MG63 (cell line): ENCODE measurements at places on chromosomes 5 and 9. TPM values are rescaled to one million over a fixed set of nuclear protein-coding genes. Genes with fewer than 3 reads are reported as not detected.

GRCh38 chr5:39469176-39469575 lies 44.4 kb upstream of the DAB2 start:
- no peak for DNase-seq

GRCh38 chr5:141354900-141355469 lies at the start of gene PCDHGA4:
Gene PCDHGA4 (plus strand): TSS chr5:141355021. CDS start chr5:141355108, 87 bp downstream.
- no peak for DNase-seq

Gene SLC6A18
- not detected in 2 replicates for total RNA-seq

- DNase-seq, result peak; percentile 55
Observed at GRCh38 chr5:177071666-177072385, 14.9 kb upstream of the FGFR4 start.

DNA sequence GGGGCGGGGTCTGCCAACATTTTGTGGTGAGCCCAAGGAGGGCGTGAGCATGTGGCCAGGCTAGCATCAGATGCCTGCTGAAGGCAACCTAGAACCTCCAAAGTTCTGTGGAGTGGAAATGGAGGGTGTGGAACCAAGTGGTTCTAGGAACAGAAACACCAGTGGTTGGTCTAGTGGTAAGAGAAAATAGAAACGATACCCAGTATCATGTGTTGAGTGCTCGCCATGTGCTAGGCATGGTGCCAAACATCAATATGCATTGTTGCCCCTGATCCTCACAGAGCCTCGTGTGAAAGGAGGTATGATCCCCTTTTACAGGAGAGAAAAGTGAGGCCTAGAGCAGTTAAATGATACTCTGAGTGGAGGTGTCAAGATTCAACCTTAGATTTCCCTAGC lies 31.5 kb upstream of the MVB12B start:
- DNase-seq, result no peak

Gene RGS14
- total RNA-seq, result 10.7 and 16.7 TPM in 2 replicates

- no peak for DNase-seq
Observed at GRCh38 chr5:39368116-39368515, 3.8 kb upstream of the C9 start.

GRCh38 chr9:27125030-27125429 lies 16.0 kb downstream of the TEK start:
- peak; percentile 89 for DNase-seq

Gene ENTPD2
- total RNA-seq, result not detected in 2 replicates

Gene AHRR
- 20.6 and 24.5 TPM in 2 replicates for total RNA-seq

DNA sequence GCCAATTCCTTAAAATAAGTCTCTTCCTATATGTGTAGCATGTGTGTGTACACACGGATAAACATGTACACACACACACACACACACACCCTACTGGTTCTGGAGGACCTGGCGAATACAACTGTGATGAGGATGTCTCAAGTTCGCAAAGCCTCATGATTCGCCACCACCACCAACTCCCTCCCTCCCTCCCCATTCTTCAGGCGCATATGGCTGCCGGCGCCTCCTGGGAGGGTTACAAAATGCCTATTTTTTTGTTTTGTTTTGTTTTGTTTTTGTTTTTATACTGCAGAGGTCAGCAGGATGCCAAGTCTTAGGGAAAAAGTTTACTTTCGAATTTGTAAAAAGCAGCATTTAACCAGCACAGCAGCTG lies 88.0 kb downstream of the DAP start:
- no peak for DNase-seq

Gene FCN1
- total RNA-seq, result not detected in 2 replicates

DNA sequence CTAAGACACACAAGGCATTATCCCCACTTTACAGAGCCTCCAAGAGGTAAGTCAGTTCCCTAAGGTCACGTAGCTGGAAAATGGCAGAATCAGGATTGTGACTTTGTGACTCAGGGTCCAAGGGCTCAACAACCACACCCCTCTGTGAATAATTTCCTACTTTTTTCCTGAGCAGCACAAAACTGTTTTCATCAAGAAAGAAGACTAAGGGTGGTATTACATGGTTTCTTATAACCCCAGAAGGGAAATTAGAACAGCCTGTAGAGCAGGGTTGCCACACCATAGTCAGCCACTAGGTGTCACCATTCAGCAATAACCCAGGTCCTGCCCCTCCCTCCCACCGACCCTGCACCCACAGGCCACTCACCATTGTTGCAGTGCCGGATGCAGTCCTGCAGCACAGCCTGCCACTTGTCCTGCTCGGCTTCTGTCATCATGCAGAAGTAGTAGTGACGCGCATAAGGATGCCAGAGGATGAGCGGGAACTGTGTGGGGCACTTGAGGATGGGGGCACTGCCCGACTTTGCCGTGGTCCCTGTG lies 72.1 kb downstream of the LRSAM1 start:
- no peak for DNase-seq

Gene SPINK7
- total RNA-seq, result not detected in 2 replicates

- DNase-seq, result no peak
Observed at GRCh38 chr9:86637515-86637914, 283.3 kb upstream of the TUT7 start.

- no peak for DNase-seq
Observed at GRCh38 chr5:25295067-25295466, 650.3 kb upstream of the CDH10 start.

Gene GKAP1
- total RNA-seq, result 0.86 and 18.1 TPM in 2 replicates

- no peak for DNase-seq
Observed at GRCh38 chr9:89219637-89220036, 41.0 kb upstream of the SHC3 start.

Gene SLC4A9
- not detected in 2 replicates for total RNA-seq

DNA sequence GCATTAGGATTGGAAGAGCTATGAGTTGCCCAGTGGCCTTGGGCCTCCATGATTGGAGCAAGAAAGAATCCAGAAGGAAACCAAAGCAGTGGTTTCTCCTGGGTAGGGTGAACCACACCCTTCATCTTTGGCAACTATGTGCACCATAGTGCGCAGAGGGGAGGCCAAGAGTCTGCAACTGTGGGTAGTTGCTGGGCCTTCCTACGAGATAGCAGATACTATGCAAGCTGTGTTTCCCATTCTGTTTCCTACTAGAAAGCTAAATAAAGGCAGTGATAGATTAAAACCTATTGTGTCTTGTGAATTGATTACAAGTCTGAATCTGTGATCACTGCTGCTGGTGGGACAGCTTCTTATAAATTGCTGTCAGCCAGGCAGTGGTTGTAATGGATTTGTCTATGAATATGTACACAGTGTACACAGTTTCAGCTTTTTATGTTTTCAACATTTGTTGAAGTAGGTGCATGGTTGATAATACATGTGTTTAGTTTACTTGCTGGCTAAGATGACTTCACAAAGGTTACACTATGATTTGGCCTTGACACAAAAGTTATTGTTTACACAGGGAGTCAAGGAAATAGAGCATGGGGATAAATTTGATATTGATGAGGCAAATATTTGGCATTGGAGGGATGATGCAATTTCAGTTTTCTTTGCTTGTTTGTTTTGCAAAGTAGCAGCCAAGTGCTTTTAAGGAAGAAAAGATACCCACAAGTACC lies 23.7 kb upstream of the PDE8B start:
- no peak for DNase-seq

Gene IFNB1
- total RNA-seq, result 0.81 and 4.1 TPM in 2 replicates

- DNase-seq, result peak; percentile 46
Observed at GRCh38 chr9:128683340-128684064, 5.5 kb upstream of the SET start.

GRCh38 chr5:37867654-37868053 lies 27.8 kb upstream of the GDNF start:
- no peak for DNase-seq

- DNase-seq, result no peak
Observed at GRCh38 chr5:7419367-7419766, 23.4 kb downstream of the ADCY2 start.

GRCh38 chr5:157248821-157249470 lies 17.0 kb upstream of the CYFIP2 start:
- DNase-seq, result no peak

DNA sequence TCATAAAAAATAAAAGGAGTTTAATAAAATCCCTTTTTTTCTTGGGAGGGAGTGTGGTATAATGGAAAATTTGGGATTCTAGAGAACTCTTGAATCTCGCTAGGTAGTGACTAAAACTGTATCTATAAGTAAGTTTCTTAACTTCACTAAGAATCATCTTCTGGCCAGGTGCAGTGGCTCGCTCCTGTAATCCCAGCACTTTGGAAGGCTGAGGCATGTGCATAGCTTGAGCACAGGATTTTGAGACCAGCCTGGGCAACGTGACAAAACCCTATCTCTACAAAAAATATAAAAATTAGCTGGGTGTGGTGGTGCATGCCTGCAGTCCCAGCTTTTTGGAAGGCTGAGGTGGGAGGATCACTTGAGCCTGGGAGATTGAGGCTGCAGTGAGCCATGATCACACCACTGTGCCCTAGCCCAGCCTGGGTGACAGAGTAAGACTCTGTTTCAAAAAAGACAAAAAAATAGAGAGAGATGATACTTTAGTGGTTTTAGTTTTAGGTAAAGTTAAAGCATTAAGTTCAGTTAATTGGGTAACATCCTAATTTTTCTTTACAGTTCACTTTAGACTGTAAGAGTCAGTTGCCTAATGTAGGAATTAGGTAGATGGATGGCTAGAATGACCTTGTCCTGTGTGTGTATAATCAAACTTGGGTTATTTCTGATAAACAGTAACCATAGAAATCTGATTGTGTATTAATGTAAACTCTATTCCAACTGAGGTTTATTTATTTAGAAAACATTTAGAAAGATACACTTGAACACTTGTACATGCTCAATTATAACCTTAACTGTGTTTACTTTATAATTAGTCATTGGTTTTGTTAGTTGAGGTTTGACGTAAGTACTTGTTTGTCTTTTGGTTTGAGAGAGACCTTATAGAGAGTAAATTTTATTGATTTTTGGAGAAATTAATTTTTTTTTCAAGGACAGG lies 17.8 kb downstream of the UNC13B start:
- DNase-seq, result no peak

Gene SH3TC2
- 2.9 and 8.8 TPM in 2 replicates for total RNA-seq

DNA sequence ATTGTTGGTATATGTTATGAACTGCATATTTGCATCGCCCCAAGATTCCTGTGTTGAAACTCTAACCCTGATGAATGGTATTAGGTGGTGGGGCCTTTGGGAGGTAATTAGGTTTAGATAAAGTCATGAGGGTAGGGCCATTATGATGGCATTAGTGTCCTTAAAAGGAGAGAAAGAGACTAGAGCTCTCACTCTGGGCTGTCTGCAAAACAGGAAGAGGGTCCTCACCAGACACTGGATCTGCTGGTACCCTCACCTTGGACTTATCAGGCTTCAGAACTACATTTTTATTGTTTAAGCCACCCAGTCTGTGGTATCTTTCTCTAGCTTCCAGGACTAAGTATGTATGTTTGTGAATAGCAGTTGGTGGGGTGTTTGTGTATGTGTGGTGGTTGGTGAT lies 68.9 kb downstream of the MACIR start:
- DNase-seq, result no peak

- DNase-seq, result no peak
Observed at GRCh38 chr9:23934291-23934906, 108.4 kb upstream of the ELAVL2 start.

GRCh38 chr5:4233671-4234070 lies 638.0 kb downstream of the IRX1 start:
- no peak for DNase-seq

Gene SHC3
- 0.69 TPM in 1 of 2 replicates, not detected in the other for total RNA-seq

DNA sequence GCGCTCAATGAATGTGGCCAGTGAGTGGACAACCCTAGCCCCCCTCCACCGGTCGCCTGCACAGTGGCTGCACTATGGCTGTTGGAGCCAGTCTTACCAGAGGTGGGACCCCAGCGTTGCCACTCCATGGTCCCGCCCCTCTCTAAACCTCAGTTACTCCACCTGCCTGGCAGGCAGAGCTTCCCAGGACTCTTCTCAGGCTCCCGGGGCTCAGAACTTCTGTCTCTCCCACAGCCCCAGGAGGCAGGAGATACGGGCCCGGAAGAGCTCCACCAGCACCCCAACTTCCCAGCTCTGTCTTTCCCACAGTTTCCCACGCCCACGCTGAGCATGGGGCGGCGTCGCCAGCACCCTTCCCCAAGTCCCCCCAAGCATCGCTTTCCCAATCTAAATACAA lies 975 bp downstream of the RASGEF1C start:
- DNase-seq, result no peak

DNA sequence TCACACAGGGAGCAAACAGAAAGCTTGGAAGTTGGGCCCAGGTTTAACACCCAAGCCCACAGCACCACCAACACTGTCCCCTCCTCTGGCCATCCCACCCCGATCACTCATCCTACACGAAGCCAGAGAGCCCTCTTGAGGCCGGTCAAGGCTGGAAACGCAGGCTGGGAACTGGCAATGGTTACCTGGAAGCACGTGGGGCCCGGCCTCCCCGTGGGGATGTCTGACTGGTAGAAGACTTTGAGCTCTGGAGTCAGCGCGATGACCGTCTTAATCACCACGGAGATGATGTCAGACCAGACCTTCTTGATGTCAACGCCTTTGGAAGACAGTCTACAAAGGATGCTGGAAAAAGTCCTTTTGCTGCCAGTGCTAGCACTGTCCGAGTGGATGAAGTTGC lies 104.1 kb downstream of the TTLL11 start:
- DNase-seq, result peak; percentile 9

GRCh38 chr9:111178331-111179055 lies 140.2 kb upstream of the LPAR1 start:
- DNase-seq, result no peak

Gene OR1B1
- total RNA-seq, result not detected in 2 replicates

DNA sequence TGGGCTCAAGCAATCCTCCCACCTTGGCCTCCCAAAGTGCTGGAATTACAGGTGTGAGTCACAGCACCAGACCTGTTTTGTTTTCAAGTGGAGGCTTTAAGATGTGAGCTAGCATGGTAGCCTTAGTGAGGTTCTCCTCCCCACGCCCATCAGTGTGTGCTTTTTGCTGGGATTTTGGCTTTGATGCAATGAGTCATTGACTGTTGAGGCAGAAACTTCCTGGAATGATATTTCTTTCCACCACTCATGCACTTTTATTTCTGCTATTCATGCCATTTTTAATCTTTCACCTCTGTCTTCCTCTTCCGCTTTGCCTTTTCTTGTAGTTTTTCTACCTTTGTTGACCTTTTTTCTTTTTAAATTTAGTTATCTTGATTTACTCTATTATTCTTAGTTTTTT lies 4.2 kb upstream of the NFIL3 start:
- DNase-seq, result peak; percentile 58

- DNase-seq, result no peak
Observed at GRCh38 chr5:74649421-74649973, 9.0 kb upstream of the ENC1 start.

DNA sequence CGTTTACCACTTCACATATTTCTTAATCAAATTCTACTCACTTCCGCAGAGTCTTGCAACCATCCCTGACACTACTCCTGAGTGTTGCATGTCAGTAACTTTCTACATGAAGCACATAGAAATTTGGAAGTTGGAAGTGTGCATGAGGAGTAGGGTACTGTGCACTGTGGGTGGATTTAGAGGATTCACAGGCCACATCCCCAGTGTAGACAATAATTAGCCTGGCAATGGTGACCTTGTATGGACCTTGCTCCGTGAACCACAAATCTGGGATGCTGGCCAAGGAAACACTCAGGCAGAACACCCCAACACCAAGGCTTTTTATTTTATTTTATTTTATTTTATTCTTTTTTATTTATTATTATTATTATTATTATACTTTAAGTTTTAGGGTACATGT lies 25.5 kb downstream of the CTSL start:
- DNase-seq, result no peak

Gene RGS7BP
- total RNA-seq, result not detected in 2 replicates

GRCh38 chr9:120865176-120865575 lies 11.8 kb downstream of the PHF19 start:
- no peak for DNase-seq

GRCh38 chr9:136358016-136358415 lies 5.5 kb downstream of the DNLZ start:
- no peak for DNase-seq

- DNase-seq, result no peak
Observed at GRCh38 chr9:132182314-132183091, 20.6 kb downstream of the NTNG2 start.

GRCh38 chr5:175893466-175893865 lies 22.1 kb downstream of the CPLX2 start:
- no peak for DNase-seq
